ENCODE measurements at places on chromosomes 1 and 21.

DNA sequence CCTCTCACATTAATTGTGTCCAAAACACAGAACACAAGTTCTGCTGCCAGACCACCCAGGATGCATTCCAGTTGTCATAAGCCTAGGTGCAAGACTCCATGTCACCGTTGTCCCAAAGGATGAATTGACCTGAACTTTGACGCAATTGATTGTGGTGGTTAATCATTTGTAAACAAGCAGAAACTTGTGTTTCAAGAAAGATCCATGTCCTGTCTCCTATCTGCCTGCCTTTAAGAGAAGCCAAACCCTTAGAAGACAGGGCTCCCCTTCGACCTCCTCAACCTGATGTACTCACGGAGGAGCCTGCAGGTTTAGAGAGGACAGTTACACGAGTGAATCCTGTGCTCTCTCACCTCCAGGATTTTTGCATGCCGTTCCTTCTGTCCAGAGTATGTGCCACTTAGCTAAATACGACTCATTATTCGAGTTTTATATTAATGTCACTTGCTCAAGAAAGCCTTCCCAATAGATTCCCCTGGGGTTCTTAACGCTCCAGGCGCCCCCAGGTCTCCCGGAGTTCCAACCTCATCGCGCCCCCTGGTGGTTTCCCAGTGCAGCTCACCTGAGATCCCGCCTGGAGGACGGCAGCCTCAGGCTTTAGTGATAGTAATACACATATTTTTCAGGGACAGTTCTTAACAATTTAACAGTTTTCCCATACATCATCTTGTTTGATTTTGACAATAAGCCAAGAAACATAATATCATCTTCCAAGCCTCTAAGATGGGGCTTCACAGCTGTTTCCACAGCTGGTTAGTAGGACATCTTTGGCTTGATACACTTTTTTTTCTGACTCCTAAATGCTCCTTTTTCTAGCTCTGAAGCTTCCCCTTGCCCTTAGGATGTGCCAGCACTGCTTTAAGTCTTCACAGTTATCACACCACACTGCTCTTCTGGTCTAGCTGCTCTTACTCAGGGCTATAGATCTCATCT lies 2.4 kb upstream of the C8B start:
- no peak for DNase-seq

- DNase-seq: no peak
Observed at GRCh38 chr21:18147678-18148077, 97.0 kb upstream of the CHODL start.

GRCh38 chr1:96187020-96187419 lies 534.6 kb upstream of the PTBP2 start:
- DNase-seq: no peak

DNA sequence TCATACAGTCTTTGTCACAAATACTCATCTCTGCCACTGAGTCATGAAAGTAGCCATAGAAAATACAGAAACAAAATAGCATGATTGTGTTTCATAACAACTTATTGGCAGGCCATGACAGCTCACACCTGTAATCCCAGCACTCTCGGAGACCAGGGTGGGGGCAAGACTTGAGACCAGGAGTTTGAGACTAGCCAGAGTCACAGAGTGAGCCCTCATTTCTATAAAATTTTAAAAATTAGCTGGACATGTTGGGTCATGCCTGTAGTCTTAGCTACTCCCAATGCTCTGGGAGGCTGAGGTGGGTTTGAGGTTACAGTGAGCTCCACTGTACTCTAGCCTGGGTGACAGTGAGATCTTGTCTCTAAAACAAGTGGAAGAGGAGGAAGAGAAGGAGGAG lies 411.1 kb downstream of the PCP4 start:
- no peak for DNase-seq

GRCh38 chr1:11299225-11299574 lies 26.2 kb downstream of the UBIAD1 start:
- DNase-seq: no peak

DNA sequence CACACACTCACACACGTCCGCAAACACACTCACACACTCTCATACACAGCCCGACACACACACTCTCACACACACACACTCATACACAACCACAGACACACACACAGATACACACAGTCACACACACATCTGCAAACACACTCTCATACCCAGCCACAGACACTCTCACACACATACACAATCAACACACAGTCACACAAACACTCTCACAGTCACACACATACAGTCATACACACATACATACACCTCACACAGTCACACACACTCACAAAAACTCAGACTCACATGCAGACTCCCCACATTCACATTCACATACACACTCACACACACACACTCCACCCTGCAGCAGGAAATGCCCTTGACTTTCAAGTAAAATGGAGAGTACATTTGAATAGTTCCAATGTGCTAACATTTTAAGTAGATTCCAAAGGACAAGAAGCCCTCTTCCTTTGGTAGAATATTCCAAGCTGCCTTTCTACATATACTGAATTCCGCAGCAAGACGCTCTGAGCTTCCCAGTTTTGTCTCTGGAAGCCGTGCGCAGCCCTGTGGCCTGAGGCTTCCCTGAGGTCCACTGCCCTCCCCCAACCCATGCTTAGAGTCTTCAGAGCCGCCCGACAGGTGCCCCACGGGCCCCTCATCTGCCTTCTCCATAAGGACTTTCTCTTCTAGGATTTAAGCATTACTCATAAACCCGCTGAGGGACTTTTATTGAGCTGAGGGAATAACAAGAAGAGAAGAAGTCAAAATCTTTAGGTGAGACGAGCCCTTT lies 9.7 kb downstream of the BATF3 start:
- DNase-seq: no peak

DNA sequence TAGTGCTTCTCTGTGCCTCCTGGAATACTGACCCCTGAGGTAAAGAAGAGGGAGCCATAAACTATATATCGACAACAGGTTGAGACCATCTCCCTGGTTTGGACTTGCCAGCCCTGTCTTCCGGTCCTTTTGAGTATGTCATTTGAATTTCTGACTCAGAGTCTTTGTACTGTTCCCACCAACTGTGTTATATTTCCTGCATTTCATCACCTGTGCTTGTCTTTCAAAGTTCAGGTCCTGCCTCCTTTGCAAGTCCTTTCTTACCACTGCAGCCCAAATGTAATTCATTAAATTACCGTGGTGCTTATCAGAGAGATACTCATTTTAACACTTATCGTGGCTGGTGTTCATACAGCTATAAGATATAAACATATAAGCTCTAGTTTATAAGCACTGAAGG lies 10.7 kb downstream of the AK5 start:
- DNase-seq: no peak

DNA sequence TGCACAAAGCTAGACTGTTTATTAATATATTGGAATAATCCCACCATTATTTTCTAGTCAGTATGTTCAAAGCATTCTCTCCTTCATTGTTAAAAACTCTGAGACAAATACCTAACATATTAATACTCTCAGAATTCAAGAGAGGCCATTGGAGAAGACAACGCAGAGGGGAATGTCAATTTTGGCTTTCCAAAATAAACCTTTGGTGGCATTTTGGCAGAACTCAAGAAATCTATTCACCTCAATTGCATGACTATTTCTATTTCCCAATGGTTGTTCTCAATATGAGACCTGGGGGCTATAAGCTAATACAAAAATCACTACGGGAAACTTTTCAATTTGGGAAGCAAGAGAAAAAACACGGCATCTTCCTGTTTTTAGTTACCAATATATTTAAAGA lies 58.5 kb downstream of the RUSC1 start:
- DNase-seq: no peak

DNA sequence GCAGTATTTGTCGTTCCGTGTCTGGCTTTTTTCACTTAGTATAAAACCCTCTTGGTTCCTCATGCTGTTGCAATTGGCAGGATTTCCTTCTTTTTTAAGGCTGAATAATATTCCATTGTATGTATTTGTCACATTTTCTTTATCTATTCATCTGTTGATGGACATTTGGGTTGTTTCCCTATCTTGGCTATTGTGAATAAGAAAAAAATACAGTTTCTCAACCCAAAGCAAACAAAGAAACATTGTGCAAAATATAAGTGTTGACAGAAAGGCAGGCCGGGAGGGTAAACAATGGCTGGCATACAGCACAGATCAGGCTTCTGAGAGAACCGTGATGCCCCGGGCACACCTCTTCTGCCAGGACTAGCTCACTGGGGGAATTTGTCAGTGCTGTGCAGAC lies 26.9 kb downstream of the NENF start:
- DNase-seq: no peak

- no peak for DNase-seq
Observed at GRCh38 chr1:87325982-87326738, 2.5 kb upstream of the LMO4 start.

- DNase-seq: no peak
Observed at GRCh38 chr1:42211224-42211623, 46.7 kb upstream of the GUCA2A start.

DNA sequence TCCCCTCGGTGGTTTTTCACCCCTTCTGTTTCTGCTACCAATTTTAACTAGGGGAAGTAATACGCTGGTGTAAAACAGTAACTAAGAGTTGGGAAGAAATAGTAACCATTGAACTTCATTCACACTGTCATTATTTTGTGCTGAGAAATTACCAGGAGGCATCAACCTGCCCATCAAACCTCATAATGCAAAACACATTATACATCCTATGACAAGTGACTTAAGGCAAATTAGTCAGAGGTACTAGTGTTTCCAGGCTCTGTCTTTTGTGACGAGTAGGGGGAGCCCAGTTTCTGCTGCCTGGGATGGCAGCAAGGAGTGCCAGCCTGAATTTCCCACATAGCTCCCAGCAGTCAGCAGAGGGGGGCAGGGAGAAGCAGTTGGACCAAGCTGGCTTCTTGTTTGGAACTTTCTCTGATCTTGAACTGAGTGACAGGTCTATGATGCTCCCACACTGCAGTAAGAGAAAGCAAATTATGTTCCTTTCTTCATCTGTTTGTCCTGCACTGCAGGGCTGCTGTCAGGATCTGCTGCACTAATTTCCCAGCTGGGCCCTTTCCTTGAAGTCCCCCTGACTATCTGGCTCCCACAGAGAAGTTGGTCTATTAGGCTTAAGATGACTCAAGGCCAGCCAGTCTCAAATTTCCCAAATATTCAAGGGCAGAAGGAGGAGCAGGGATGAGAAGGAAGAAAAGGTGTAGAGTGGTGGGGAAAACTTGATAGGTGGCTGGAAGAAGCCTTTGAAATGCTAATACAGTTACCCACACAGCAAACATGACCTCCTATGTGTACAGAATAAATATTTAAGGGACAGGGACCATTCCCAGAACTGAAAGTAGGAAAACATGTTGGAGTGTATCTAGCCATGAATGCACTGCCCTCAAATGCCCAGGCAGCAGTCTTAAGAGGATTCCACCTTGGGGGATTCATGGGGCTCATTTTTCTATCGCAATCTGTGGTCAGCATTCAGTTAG lies 322.8 kb downstream of the SEC16B start:
- no peak for DNase-seq

- no peak for DNase-seq
Observed at GRCh38 chr1:234704106-234704887, 94.3 kb upstream of the IRF2BP2 start.

- no peak for DNase-seq
Observed at GRCh38 chr1:153395136-153395685, 4.3 kb upstream of the S100A8 start.

- DNase-seq: no peak
Observed at GRCh38 chr1:234554218-234554697, 55.7 kb downstream of the IRF2BP2 start.

GRCh38 chr21:38401191-38401926 lies 96.9 kb downstream of the ERG start:
- DNase-seq: no peak

DNA sequence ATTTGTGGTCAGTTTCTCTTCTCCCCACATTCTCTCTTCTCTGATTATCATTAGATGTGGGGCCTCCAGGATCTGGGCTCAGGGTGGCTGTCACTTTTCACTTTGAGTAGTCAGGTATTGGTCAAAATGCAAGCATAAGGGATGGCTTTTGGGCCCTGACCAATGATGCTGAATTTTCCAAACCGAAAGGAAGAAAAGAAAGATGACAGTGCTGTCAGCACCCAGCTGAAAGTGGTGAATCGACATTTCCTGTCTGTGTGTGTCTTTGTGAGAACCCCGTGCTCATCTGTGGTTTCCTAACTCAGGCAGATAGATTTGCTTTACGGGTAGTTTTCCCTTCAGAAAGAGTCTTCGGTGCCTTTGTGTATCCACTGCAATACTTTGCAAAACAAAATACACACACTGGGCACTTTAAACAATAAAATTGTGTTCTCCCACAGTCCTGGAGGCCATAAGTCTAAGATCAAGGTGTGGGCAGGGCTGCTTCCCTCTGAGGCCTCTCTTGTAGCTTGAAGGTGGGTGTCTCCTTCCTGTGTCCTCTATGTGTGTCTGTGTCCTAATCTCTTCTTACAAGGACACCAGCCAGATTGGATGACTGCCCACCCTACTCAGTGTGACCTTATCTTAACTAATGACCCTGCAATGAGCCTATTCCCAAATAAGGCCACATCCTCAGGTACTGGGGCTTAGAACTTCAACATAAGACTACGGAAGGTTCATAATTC lies 274.8 kb upstream of the AJAP1 start:
- no peak for DNase-seq

- DNase-seq: no peak
Observed at GRCh38 chr1:85449356-85449755, 15.6 kb downstream of the DDAH1 start.

GRCh38 chr1:111856411-111857185 lies 100.9 kb downstream of the DDX20 start:
- DNase-seq: no peak

- DNase-seq: no peak
Observed at GRCh38 chr1:55352080-55352810, 137.1 kb upstream of the USP24 start.

DNA sequence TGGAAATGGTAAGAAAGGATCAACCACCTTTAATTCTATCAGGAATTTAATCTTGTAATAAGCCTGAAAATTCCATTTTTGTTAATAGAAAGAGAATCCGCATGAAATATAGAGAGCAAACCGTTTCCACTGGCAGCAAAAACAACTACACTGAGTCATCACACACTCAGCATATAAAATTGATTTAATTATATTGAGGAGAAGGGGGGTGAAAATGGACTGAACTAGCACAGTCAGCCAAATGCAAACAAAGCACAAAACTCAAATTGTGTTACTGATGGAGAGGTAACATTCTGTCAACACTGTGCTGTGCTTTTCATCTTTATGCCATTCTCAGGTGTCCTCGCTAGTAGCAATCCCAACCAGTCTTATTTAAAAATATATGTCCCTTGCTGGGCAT lies 1583.9 kb downstream of the MRPL39 start:
- DNase-seq: no peak

DNA sequence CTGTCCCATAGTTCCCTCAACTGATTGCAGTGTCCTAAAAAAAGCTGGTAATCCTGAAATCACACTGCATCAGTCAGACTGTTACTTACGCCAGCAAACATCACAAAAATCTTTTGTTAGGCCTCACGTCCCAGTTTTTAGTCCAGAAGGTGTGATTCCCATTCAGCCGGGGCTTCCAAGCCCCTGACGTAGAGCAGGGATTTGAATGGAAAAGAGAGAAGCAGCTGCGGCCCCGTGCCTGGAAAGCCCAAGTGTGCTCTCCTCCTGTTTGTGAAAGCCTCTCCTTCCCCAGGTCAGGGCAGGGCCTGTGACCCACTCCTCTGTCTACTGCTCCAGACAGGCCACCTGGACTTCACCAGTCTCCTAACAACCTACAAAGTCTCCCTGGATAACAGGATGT lies 20.7 kb downstream of the KCNA10 start:
- DNase-seq: no peak

Data from HS-27A (cell line).